ENCODE measurements at places on chromosomes 3 and 15.

DNA sequence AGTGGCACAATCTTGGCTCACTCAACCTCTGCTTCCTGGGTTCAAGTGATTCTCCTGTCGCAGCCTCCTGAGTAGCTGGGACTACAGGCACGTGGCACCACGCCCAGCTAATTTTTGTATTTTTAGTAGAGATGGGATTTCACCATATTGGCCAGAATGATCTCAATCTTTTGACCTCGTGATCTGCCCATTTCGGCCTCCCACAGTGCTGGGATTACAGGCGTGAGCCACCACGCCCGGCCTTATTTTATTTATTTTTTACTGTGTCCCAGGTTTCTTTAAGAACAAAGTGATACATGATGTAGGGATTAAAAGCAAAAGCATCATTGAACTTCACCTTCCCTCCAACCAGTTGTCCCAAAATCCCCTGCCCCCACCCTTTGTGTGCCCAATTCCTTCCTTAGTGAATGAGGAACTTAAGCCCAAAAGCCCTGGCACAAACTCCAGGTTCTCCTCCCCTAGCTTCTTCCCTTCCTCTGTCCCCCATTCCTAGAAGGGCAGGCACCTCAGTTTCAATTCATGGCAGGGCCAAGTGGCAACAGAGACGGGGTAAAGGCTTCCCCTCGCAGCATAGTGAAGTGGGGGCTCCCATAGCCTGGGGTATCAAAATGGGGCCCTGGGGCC is 23.7 kb upstream of the RPN1 start:
- no peak for DNase-seq

DNA sequence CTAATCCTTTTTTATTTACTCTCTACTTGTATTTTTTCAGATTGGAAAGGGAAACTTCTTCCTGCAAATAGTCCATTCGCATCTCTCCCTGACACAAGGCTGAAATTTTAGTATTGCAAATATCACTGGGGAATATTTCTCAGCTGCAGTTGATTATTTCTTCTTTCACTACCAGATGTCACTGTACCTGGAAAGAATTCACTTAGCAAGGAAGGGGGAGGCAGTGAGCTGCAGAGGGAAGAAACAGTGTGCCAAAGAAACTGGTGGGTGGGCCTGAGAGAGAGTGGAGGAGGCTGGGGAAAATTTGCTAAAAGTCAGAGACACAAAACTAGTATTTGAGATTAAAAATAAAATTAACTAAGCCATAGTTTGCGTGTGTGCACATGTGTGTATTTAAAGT is 142.3 kb upstream of the STT3B start:
- no peak for DNase-seq

DNA sequence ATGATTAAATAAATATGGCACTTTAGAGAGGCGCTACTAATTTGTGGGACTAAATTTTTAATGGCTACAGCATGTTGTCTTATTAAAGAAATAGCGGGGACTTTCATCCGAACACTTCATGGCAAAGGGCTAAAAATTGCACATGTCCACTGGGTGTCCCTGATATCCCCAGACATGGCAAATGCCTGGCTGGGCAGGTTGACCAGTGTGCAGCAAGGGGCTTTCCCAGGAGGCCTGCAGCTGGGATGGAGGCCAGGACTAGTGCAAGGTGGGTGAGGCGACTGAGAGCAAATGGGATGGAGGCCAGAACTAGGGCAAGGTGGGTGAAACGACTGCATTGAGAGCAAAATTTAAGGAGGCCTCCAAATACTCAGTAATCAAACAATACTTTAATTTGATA is 167.4 kb upstream of the SMAD3 start:
- DNase-seq = no peak

- no peak for DNase-seq
Measured at GRCh38 chr3:102660653-102661052, 225.8 kb downstream of the ZPLD1 start.

- DNase-seq = no peak
Measured at GRCh38 chr15:65414841-65415621, 7.7 kb downstream of the IGDCC4 start.

- no peak for DNase-seq
Measured at GRCh38 chr3:48419149-48419548, 10.7 kb downstream of the PLXNB1 start.

GRCh38 chr15:42710662-42711061 is 26.3 kb downstream of the CDAN1 start:
- no peak for DNase-seq

GRCh38 chr3:171644681-171645080 is 165.6 kb downstream of the PLD1 start:
- no peak for DNase-seq

- DNase-seq = no peak
Measured at GRCh38 chr3:123652342-123652984, 67.6 kb upstream of the HACD2 start.

- DNase-seq = no peak
Measured at GRCh38 chr15:33971811-33972210, 3.5 kb downstream of the CHRM5 start.

DNA sequence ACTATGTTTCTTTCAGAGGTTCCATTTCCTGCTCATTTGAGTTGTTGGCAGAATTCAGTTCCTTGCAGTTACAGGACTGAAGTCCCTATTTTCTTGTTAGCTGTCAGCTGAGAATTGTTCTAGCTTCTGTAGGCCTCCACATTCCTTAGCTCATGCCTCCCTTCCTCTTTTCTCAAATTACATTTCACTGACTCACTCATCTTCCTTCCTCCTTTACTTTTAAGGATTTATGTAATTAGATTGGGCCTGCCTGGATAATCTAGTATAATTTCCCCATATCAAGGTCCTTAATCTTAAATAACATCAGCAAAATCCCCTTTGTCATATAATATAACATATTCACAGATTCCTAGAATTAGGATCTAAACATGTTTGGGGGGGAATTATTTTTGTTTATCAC is 40.6 kb upstream of the RBMS3 start:
- DNase-seq = no peak

DNA sequence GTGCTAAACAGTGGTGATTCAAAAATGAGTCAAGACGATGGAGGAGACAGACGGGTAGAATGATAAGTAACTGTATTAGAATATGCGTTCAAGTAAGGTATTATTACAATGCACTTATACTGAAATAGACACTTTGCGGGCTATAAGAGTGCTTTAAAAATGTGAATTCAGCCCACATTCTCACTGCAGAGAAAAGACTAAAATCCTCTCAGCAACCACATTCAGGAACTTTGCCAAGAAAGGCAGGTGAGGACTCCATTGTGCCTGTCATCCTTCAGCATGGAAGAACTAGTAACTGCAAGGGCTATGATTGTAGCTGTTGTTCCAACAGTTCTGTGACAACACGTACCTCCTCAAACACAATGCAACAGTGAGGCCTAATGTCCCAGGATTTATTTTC is 272.0 kb downstream of the RORA start:
- no peak for DNase-seq

DNA sequence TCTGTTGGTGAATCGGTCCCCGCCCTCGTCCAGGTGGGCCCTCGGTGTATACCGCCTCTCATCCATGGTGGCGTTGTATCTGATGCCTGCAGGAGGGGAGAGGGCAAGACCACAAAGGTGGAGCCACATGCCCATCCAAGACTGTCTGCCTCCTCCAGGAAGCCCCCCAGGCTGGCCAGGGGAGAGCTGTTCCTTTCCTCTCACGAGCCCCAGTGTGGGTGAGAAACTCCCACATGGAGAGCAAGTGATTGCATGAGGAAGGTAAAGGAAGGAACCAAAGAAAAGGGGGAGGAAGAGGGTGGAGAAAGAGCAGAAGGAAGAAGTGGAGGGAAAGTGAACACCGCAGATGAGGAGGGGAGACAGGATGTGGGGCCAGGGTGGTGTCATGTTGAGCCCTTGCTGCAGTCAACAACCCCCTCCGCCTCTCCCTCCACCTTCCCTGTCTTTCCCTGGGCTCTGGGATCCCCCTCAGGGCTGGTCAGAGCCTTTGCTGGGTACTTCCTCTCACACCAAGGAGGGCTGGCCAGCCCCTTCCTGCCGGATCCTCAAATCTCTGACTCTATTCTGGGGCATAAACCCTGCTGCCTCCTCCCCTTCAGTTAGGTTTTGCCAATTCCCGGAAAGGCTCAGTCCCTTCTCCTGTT is 49.3 kb downstream of the FEM1B start:
- DNase-seq = no peak

DNA sequence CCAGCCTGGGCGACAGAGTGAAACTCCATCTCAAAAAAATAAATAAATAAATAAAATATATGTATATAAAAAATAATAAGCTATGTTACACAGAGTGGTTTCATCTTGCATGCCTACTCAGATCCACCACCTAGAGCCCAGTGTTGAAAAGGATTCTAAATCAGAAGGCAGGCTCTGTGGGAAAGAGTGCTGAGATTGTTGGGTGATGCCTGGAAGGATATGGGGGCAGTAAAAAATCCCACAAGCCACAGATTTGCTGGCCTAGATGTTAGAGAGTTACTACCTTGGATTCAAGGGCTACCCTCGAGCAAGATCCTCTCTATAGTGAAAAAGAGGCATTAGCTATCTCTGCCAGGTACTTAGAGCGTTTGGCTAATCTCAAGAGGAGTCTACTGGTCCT is 144.3 kb downstream of the STAC start:
- no peak for DNase-seq

DNA sequence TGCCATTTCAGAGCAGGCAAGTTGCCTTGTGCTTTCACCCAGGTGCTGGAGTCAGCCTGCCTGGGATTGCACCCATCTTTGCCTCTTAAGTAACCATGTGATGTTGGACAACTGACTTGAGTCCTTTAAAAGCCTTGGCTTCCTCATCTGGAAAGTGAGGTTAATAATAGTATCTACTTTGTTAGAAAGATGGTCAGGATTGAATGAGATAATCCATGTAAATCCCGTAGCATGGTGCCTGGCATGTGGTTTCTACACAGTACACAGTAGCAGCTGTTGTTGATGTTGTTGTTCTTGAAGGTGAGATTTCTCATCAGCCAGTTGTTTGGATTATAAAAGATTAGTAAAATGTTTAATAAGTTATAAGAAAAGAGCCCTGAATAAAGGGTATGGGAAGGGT is 48.8 kb downstream of the PSMD6 start:
- DNase-seq = no peak

DNA sequence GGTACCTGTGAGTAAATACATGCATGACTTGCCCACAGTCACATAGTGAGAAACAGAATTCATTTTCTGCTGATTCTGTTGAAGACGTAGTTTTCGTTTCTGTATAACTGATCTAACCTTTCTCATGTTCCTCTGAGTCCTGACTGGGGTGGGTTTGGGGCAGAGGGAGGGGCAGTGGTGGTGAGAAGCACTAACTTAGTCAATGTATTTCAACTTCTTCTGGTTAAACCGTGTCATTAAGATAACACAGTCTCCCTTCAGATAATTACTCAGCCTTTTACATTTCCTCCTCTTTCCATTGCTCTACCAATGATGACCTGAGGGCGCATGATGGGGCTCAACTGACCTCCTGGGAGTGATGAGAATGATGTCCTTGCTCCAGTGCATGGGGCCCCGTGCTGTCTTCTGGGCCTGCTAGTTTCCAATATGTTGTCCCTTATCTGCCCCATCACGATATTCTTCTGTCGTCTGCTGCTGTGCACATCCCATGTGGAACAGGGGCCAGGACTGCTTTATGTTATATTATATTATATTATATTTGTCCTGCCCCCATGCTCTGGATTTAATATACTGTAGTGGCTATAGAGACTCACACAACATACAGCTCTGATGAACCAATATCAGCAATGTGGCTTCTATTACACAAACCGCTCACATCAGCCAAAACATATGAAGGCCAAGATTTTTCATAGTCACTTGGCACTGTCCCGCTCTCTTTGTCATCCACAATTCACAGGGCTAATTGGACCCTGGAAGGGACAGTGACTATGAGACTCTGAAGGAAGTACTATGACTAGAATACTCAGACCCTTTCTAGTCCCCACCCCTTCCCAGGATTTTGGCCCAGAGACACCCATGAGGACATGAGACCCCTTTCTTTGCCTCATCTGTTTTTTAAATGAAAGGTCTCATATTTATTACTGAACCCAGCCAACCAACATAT is 407.1 kb upstream of the MCTP2 start:
- DNase-seq = no peak

- DNase-seq = no peak
Measured at GRCh38 chr3:157566596-157566995, 63.4 kb upstream of the VEPH1 start.

DNA sequence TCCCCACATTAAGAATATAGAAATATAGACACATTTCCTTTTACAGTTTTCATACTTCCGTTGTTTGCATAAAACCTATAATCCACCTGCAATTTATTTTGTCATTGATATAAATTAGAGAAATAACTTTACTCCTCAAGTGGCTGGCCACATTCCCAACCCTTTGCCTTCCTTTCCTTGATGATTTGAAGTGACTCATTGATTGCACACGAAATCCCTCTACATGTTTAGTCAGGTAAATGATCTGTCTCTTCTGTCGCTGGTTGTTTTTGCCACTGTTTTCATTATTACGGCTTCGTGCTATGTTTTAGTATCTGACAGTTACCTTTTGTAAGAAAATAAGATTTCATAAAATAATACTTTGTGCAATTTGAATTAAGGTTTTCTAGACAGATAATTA is 272.2 kb upstream of the NR2E3 start:
- no peak for DNase-seq

- no peak for DNase-seq
Measured at GRCh38 chr15:33104212-33104611, 90.3 kb downstream of the FMN1 start.

GRCh38 chr15:92992720-92993119 is 92.6 kb downstream of the CHD2 start:
- DNase-seq = no peak

DNA sequence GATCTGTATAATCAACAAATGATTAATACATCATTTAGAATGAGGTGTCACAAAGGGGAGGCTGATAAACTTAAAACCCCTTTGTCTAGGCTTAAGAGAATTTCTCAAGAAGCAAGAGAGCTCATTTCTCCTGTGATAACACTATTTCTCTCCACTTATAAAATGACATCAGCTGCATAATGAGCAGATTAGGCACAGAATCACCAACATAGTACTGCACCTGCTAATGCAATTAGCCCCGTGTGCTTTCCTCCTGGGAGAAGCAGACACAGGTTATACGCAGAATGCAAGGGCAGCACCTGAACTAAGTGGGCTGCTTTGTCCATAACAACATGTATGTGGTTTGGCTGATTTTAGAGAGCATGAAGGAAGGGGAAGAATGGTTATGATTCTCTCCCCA is 515.3 kb upstream of the CFAP20DC start:
- DNase-seq = no peak

GRCh38 chr3:43175541-43175940 is 69.7 kb upstream of the POMGNT2 start:
- no peak for DNase-seq

GRCh38 chr3:196620161-196620604 is 19.3 kb upstream of the NRROS start:
- DNase-seq = no peak

- DNase-seq = no peak
Measured at GRCh38 chr15:66761726-66762595, 59.9 kb downstream of the SMAD6 start.

DNA sequence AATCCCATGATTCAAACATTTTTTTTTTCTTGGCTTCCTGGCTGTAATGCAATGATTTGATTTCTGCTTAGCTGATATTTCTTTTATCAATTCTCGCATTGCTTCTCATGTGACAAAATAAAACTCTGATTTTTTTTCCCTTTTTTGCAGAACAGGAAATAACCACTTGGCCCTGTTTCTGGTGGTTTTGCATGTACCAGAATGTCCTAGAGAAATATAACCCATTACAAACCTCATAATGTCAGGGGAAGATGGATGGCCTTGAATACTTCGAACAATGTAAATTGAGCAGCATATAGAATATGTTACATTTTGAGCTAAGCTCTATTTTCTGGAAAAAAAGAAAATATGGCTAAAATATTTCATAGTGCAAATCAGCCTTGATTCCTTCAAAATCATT is 275.6 kb downstream of the RAP2B start:
- DNase-seq = no peak

Measured in ascending aorta (tissue), 2 donors.